Myocyte (in vitro differentiated cells): ENCODE measurements at places on chromosomes 2 and 18. TPM values are rescaled to one million over a fixed set of nuclear protein-coding genes. Genes with fewer than 3 reads are reported as not detected.
A peak's percentile ranks its signal among the peaks of the same experiment; 100 is the strongest.

DNA sequence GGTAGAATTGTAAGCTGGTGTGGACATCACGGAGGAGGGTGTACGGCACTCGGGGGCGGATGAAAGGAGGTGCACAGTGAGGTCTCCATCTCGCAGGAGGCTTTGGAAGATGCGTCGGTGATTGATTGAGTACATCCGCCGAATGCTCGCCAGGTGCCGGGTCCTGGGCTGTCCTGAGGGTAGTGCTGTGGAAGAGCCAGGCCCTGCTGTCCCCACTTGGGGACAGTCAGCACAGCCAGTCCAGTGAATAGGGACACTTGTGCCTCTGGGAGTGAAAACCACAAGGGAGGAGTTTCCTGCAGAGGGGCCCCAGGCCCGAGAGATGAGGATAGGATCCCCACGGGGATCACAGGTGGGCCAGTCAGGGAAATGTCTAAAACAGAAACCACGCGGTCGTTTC is 28.1 kb downstream of the MLPH start:
- no peak for DNase-seq

DNA sequence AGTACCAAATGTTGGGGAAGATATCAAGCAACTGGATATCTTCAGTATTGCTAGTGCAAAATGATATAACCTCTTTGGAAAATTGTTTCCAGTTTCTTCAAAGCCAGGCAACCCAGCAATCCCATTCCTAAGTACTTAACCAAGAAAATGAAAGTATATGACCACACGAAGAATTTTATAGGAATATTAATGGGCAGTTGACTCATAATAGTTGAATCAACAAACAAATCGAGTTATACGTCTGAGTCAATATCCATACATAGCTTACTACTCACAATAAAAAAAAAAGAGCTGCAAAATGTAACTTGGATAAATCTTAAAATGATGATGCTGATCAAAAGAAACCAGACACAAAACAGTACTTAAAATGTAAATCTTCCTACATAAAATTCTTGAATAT is 810.4 kb downstream of the METTL4 start:
- DNase-seq = no peak

GRCh38 chr2:121099329-121100290 is 185.4 kb downstream of the TFCP2L1 start:
- peak; percentile 15 for DNase-seq

- DNase-seq = peak; percentile 77
These were observed 36.5 kb upstream of the CYTIP start for GRCh38 chr2:157480182-157480961.

GRCh38 chr2:160570376-160570775 is 76.8 kb upstream of the RBMS1 start:
- no peak for DNase-seq

GRCh38 chr2:8872821-8873432 is 35.5 kb upstream of the KIDINS220 start:
- DNase-seq = peak; percentile 62

DNA sequence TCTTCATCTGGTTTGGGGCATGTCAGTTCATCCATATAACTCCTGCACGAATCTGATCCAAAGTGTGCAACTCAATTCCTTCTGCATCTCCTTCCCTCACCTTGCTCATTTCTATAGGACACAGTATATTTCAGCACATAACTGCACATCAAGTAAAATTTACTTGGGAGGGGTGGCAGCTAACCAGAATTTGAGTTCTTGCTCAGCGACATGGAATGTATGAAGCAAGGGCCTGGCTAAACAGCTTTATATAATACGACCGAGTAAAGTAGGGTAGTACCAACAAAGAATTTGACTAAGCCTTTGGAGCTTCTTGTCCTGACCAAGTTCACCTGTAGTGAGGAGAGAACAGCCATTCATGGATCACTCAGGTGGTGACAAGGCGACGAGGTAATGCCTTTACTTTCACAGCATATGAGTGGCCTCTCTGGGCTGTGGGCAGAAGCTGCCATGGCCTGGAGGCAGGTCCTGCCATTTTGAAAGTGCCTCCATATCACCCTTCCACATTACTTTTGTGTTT is 570.2 kb upstream of the TNP1 start:
- no peak for DNase-seq

- no peak for DNase-seq
These were observed 39.6 kb downstream of the INHBB start for GRCh38 chr2:120385355-120386127.

- no peak for DNase-seq
These were observed 198.3 kb upstream of the FIGN start for GRCh38 chr2:163934131-163934530.

DNA sequence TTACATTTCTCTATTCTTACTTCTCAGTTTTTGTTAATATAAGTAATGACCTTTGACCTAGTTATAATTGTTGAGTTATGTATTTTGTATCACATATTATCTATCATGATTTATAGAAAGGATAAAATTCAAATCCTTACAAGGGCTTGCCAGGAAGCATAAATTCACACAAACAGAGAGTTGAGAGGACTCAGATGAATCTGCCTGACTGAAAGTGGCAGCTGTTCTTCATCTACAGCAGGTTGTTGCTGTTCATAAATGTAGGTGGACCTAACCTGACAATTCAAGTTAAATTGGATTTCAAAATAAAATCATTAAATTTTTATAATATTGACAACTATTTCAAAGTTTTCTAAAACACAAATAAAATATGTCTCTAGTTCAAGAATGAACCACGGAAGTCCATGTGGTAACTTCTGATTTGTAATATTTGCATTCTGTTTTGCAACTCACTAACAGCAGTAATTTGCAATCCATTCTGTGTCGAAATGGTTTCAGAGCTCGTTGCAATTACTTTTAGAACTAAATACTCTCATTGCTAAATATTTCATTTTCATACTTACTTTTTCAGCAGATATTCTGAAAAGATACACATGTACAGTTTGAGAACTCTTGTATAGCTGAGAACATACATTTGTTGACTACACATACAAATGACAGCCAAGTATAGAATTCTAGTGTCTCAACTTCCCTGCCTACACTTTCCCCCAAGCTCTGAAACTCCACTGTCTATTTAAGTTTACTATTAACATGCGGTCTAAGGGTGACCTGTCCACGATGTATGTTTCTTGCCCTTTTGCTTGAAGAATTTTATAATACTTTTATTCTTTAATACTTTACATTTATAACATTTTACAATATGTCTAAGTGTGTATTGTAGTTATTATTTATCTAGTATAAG is 25.7 kb downstream of the SCN7A start:
- DNase-seq = no peak

DNA sequence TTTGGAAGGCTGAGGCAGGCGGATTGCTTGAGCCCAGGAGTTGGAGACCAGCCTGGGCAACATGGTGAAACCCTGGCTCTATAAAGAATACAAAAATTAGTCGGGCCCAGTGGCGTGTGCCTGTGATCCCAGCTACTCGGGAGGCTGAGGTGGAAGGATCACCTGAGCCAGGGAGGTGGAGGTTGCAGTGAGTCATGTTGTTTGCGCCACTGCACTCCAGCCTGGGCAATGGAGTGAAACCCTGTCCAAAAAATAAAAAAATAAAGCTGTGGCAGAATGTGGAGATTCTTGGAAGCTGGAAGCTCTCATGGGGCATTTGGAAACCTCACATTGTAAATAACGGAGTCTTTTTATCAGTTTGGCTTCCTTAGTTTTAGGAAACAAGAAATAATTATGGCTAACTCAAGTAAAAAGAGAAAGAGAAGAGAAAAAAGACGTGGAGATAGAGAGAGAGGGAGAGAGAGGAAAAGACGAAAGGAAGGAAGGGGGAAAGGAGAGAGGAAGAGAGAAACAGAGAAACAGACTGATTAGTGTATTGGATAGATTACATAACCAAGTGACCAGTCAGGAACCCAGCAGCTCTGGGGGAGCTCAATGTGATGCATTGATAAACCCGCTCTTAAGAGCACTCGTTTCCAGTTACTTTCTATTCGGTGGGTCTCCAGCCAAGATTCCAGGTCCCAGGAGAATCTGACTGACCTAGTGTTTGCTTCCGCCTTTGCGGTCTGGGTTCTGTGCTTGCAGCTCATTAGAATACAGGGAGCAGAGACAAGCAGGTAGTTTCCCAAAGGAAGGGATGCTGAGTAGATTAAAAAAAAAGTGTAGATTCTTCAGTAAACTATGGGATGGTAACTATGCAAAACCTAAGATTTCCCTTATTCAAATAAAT is 1.1 kb upstream of the SPAST start:
- DNase-seq = peak; percentile 27

DNA sequence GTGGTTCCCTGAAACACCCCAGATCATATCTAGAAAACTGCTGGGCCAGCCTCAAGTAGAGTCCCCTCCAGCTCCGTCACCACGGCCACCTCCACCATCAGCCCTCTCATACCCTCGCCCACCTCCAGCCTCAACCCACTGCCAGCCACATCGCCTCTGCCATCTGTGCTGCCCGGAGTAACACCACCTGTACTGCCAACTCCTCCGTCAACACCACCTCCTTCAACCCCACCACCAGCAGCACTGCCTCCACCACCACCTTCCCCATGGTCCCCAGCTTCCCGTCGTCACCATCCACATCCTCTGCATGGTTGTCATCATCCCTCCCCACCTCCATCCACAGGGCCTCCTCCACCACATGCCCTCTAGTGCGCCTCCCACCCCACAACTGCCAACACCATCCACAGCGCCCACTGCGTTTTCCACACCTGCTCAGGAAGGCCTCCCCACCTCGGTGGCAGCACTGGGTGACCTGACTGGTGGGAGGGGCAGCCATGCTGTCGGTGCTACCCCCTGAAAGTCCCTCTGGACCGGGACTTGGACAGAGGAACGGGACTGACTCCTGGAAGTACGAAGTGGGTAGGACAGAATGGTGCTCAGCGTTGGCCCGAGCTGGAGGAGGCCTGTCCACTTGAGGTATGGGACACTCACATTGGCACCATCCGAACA is 1.6 kb downstream of the SNED1 start:
- no peak for DNase-seq

DNA sequence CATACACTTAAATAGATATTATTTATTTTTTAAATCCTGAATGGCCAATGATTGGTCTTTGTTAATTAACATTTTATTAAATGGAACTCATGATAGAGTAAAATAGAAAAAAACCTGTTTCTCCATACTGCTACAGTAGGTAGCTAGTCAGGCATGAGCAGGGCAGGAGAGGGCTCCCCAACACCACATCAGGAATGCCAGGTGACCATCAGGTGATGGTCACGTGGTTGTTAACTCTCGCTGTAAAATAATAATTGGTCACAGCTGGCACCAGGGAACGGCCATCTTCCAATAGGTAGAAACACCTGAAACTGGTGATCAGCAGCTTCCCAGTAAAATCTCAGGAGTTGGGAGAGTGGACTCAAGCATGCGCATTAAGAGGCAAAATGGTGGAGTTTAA is 172.2 kb downstream of the MEIS1 start:
- no peak for DNase-seq

DNA sequence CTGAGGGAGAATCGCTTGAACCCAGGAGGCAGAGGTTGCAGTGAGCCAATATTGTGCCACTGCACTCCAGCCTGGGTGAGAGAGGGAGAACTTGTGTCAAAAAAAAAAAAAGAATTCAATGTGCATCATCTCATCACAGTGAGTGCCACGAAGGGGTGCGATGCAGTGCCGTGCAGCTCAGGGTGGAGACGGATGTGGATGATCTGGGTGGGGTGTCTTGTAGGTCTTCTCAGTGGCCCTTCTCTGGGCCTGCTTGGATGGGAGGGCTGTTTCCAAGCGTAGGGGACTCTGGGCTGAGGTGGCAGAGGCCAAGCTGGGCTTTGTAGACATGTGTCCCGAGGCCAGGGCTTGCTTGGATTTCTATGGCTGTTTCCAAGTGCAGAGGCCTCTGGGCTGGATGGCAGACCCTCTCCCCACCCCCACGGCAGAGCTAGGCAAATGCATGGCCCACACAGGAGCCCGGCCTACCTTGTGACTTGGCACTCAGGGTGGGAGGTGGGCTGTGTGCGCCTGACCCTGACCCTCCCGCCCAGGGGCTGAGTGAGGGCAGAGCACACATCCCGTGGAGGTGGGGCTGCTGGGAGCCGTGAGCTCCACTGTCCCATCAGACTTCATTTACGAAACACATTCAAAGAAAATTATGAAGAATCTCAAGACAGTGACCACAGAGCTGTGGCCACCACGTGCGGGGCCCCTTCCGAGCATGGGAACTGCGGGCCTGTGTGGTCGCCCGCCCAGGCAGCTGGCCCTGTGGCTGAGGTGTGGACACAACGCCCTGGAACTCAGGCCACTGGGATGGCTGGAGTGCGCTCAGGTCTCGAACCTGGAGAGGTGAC is 76.4 kb downstream of the ASB1 start:
- no peak for DNase-seq

GRCh38 chr2:53235836-53236582 is 531.6 kb upstream of the CHAC2 start:
- DNase-seq = peak; percentile 41

DNA sequence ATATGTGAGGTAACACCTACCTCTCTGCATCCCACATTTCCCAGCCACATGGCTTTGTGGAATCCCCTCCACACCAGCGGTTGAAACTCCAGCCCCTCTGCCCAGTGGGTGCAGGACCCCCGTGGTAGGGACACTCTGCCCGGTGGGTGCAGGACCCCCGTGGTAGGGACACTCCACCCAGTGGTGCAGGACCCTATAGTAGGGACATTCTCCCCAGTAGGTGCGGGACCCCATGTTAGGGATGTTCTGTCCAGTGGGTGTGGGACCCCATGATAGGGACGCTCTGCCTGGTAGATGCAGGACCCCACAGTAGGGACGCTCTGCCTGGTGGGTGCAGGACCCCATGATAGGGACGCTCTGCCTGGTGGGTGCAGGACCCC is 11.5 kb downstream of the COPS9 start:
- no peak for DNase-seq

GRCh38 chr2:203654826-203655225 is 51.6 kb upstream of the CD28 start:
- no peak for DNase-seq

- no peak for DNase-seq
These were observed 16.1 kb downstream of the CEBPZ start for GRCh38 chr2:37215250-37215649.

Gene LYPD1
- total RNA-seq = 0.64 TPM in 1 of 2 replicates, not detected in the other

Gene CHRND
- 273 and 339 TPM in 2 replicates for total RNA-seq

Gene TRIM43
- not detected in 2 replicates for total RNA-seq

Gene GPAT2
- not detected in 2 replicates for total RNA-seq

Gene TACR1
- total RNA-seq = not detected in 2 replicates

Gene LCT
- total RNA-seq = 0.16 TPM in 1 of 2 replicates, not detected in the other
